ENCODE measurements at places on chromosomes 5 and 9.

DNA sequence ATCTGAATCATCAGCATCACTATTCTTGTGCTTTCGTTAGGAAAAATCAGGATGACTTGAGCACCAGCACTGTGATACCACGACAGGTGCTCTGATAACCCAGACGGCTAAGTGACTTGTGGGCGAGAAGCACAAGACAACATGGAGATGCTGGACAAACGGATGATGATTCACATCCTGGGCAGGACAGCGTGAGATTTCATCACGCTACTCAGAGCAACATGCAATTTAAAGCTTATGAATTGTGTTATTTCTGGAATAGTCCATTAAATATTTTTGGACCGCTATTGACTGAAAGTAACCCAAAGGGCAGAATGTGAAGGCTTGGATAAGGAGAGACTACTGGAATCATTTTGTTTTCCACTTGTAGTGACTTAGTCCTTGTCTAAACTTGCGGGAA is 114.8 kb upstream of the DAPK1 start:
- peak; percentile 93 for DNase-seq

DNA sequence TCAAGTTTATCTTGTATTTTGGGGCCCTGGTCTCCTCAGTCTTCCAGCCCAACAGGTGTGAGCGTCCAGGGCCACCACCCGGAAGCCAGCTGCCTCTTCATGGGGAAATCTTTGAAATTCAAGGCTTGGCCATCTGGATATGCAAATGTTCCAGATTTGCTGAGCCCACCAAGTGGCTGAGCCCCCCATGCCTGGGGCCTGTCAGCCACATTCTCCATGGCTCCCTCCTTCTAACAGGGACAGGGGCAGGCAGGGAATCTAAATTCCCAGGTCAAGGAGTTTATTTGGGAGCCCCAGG is 14.2 kb upstream of the CXXC5 start:
- no peak for DNase-seq

- DNase-seq: peak; percentile 80
Measured at GRCh38 chr5:130605234-130605633, 559.8 kb downstream of the HINT1 start.

GRCh38 chr5:58794875-58795274 is 212.0 kb downstream of the RAB3C start:
- peak; percentile 19 for DNase-seq

- DNase-seq: peak; percentile 20
Measured at GRCh38 chr5:79562351-79563246, 48.7 kb upstream of the HOMER1 start.

- no peak for DNase-seq
Measured at GRCh38 chr5:42753099-42753498, 3.5 kb upstream of the CCDC152 start.

GRCh38 chr9:116323571-116323970 is 170.0 kb downstream of the PAPPA start:
- no peak for DNase-seq

DNA sequence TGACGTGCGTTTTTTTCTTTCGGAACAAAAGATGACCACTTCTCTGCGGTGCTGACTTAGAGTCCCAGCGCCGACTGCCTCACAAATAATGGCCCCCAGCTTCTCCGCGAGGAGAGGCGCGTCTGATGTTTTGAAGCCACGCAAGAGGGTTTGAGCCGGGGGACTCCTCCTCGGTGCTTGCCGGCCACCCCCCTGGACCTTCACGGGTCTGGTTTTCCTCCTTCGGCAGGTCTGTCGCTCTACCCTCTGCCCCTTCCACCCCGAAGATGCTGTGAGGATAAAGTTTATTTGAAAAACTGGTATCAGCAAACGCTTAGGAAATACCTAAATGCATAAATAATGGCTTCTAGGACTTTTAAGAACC is 584 bp downstream of the USP20 start:
- no peak for DNase-seq

DNA sequence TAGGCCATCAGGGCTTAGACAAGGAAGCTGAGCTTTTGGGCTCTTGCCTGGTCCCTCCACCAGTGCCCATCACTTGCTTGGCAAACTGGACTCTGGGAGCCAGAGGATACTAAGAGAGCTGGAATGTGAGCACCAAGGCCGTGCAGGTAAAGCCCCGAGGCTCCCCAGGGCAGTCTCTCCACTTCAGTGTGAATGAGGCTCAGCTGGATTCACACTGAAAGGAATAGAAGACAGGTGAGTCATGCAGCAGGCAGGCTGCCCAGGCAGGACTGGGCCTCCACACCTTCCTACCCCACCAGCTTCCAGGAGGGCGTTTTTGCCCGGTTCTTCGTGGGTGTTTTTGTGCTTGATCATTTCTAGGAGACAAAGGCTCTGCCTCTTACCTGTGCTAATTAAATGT is 7.3 kb upstream of the CTSV start:
- DNase-seq: no peak

DNA sequence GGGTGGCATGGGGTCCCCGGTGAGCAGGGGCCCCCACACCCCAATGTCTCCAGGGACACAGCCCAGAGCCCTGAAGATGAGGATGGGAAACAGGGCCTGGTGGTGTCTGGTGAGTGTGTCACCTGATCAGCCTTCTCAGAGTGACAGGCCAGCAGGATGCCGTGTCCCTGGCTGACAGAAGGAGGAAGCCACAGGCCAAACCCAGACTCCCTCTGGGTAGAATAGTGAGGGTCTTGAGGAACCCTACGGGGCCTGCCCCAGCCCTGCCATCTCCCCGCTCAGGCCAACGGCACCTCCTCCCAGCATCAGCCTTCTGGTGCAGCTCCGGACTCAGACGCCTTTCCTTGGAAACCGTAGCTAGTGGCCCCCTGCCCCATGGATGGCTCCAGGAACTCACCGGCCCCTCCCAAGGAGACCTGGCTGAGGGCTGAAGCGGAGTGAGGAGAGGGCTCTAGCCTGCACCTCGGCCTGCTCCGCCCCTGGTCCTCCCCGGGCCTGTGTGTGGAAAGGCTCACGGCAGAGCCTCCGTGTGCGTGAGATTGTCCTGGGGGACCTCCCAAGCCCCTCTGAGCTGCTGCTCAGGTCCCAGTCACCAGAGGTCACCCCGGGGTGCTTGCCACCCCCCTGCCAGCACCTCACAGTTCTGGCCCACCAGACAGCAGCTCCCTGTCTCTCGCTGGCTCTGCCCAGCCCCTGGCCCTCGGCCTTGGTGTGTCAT is 6.0 kb downstream of the RALGDS start:
- no peak for DNase-seq

GRCh38 chr5:154783774-154784460 is 28.7 kb downstream of the LARP1 start:
- peak; percentile 15 for DNase-seq

- no peak for DNase-seq
Measured at GRCh38 chr9:130040984-130041647, 1.9 kb downstream of the FNBP1 start.

- DNase-seq: peak; percentile 18
Measured at GRCh38 chr5:176959051-176959450, 47.5 kb downstream of the UIMC1 start.

DNA sequence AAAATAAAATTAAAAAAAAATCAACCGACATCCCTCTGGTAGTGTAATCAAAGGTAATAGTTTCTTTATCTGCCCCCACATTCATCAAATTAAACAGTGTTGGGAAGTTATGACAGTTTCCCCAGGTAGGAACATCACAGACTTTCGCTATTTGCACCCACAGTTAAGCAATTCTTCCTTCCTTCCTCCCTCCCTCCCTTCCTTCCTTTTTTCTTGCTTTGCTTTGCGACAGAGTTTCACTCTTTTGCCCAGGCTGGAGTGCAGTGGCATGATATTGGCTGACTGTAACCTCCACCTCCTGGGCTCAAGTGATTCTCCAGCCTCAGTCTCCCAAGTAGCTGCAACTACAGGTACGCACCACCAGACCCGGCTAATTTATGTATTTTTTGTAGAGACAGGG is 10.8 kb upstream of the BICD2 start:
- no peak for DNase-seq

- DNase-seq: no peak
Measured at GRCh38 chr5:113197456-113198200, 221.0 kb downstream of the DCP2 start.

DNA sequence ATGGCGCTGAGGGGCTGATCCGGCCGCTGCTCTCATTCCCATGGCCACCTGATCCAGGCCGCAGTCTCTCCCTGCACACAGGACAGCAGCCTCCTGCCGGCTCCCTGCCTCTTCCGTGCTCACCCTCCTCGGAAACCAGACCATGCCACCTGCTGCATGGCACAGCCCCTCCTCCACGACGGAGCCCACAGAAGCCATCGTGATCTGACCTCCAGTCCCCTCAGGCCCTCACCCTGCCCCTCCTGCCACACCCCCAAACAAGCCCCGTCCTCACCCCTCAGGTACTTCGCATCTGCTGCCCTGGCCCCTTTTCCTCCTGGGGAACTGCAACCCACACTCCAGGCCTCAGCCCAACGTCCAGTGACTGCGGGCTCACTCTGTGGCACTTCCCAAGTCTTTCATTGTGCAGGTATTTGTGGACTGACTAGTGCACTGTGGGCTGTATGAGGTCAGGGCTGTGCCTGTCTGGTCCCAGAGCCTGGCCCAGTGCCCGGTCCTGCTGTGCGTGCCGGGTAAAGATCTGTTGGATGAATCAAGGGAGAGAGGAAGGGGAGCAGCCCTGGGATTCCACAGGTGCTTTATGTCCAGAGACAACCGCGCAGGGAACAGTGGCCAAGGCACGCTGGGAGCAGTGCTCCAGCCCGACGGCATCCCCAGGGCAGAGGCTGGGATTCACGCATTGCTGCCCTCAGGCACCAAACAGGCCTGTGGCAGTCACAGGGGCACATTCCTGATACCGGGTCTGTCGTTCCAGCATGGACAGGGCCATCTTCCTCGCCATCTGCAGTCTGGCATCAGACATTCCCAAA is 86.1 kb downstream of the ADAMTS2 start:
- DNase-seq: peak; percentile 82

GRCh38 chr5:96008987-96009647 is 47.5 kb upstream of the ELL2 start:
- DNase-seq: no peak

GRCh38 chr9:16642421-16643109 is 227.9 kb downstream of the BNC2 start:
- DNase-seq: no peak

- peak; percentile 53 for DNase-seq
Measured at GRCh38 chr9:87793292-87793691, 67.4 kb downstream of the CTSL start.

GRCh38 chr5:171619196-171619595 is 166.4 kb upstream of the SMIM23 start:
- no peak for DNase-seq

DNA sequence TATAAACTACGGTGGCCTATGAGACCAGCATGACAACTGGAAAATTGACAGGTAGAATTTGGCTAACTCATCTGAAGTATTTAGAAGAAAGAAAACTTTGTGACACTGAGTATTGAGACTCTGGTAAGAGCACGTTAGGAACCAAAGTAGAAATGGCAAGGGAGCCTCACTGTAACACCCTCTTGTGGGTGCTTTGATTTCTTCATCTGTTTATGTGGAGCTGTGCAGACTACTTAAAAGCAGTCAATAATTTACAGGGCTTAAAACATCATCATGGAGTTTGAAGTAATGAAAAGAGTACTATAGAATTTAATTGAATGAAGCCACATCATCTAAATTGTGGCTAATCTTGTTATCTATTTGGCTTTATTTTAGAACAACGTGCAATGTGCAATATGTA is 414.2 kb downstream of the CCDC171 start:
- DNase-seq: no peak

DNA sequence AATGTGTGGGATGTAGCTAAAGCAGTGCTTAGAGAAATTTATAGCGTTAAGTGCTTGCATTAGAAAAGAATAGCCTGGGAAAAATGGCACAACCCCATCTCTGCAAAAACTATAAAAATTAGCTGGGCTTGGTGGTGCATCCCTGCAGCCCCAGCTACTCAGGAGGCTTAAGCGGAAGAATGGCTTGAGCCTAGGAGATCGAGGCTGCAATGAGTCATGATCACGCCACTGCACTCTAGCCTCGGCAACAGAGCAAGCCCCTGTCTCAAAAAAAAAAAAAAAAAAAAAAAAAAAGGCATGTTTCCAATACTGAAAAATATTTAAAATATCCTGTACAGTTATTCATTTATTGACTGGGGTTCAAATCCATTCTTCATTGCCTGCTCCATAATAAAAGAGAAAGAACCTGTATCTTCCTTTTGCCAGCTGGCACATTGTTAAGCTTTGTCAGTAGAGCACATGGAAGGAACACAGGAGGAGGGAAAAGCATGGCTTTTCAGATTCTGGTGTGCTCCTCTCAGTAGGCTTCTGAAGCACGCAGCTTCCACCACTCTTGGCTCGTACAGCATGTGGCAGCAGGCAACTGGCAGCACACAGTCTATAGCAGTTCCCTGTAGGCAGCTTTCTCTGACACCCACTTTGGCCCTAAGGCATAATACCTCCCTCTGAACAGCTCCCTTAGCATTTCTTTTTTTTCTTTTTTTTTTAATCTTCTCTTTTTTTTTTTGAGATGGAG is 73.5 kb downstream of the TRIM36 start:
- DNase-seq: peak; percentile 18

DNA sequence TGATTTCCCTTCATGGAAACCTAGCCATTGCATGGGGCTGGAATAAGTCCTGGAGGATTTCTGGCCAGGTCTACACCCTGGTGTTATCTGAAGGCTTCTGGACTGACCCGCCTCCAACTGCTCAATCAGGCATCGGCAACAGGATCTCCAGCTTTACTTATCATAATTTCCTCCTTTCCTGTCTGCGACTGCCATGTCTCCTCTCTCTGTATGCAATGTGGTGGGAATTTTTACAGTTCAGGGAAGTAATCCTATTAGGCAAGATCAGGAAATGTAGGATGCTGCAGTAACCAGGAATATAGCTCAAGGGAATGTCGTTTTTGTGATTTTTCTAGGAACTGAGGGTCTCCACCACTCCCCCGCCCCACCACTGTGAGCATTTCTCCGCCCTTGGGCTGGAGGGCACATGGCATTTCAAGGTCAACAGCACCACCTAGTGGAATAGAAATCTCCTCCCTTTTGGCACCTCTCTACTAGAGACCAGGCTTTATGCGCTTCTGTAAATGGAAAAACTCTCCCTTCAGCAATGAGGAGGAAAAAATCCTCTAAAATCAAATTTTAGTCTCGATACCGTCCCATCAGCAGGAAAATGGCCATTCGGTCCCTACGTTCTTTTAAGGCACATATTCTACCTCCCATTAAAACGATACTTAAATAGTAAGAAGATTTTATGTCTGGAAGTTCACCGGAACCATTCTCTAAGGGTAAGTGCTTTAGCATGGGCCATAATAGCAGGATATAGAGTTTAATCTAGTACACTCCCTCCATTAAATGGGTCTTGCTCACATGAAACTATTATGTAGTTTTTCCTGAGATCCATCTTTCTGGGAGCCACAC is 93.0 kb downstream of the YTHDC2 start:
- peak; percentile 56 for DNase-seq

- DNase-seq: no peak
Measured at GRCh38 chr5:136080483-136081216, 51.9 kb downstream of the TGFBI start.

Measured in myocyte (in vitro differentiated cells).